ENCODE measurements at places on chromosomes 16 and 17.

DNA sequence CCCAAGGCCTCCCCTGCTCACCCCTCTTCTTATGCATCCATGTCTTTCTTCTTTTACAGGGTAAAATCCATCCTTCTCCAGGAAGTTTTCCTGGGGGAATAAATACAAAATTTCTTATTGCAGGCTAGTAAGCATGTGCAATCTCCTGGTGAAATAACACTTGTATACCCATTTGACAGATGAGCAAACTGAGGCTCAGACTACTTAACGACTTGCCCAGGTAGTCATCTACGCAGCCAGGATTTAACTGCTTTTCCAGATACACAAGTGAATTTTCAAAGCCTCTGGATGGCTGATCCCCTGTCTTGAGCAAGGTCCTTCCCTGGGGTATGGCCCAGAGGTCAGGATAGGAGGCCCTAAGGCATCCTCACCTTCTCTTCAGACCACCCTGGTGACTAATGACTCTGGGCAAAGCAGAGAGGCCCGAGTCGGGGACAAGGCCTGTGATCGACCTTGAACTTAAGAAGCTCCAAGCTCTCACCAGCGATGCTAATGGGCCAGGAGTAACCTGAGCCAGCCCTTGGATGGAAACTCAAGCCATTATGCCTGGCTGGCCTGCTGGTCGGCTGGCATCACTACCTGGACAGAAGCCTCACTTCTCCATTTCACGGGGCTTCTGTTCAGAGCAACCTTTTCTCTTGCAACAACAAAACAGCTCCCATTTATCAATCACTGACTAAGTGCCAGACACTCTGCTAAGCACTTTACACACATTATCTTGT lies 33.1 kb downstream of the ZNF423 start:
- no peak for DNase-seq

GRCh38 chr16:87382023-87382785 lies 1.4 kb downstream of the FBXO31 start:
- DNase-seq: no peak

DNA sequence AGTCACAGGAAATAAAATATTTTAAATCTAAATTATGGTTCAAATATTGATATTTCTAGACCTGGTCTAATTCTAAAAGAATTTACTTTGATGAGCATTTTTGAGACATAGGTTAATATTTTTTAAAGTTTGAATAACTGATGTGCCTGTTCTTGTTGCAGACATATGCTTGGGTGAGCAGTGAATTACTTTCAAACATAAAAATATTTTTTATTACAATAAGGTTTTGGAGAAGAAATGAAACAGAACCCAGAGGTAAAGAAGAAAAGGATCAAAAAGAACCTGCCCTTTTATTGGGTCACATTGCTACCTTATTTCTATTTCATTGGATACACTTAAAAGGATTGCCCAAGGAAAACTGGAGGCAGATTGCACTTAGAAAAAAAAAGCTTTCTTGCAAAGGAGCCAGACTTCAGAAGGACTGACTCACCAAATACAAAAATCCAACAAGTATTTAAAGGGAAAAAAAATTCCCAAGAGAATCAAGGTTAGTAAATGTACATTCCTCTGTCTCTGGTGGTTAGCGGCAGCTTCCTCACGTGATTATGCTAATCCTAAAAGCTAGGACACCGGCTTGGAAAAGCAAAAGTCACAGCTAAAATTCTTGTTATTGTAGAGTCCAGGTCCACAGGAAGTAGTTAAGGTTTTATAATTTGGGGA lies 18.5 kb downstream of the ENPP7 start:
- no peak for DNase-seq

GRCh38 chr16:3625911-3626732 lies 14.7 kb upstream of the SLX4 start:
- DNase-seq: no peak

- DNase-seq: no peak
Observed at GRCh38 chr17:65177901-65178300, 40.7 kb downstream of the RGS9 start.

DNA sequence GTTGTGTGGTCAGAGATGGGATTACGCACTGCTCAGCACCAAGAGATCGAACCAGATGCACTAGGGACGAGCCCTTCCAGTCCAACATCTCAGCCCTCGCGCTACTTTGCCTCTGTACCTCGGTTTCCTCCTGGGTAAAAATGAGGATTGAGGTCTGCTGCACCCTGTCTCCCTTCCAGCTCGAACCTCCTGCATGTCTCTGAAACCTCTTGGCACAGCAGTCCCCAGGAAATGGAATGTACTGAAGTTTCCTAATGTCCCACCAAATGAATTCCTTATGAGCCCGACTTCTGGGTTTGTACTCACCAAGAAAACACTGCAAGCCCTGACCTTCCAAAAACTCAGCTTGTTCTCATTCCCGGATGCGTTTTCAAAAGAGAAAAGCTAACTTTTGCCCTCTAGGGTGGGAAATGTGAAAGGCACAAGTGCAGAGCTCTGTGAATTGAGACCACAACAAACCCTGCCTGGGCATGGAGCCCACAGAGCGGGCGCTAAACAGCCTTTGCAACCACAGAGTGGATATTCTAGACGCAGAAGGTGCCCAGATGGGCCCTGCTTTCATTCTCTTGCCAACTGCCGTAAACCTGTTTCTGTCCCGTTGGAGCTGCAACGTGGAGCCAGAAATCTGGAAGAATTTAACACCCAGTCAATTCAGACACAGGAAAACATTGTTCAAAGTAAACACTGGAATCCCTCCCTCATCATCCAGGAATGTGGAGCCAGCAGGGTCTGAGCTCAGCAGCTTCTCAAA lies 10.3 kb downstream of the CDRT4 start:
- no peak for DNase-seq

- DNase-seq: no peak
Observed at GRCh38 chr17:37519251-37519985, 29.7 kb downstream of the DUSP14 start.

DNA sequence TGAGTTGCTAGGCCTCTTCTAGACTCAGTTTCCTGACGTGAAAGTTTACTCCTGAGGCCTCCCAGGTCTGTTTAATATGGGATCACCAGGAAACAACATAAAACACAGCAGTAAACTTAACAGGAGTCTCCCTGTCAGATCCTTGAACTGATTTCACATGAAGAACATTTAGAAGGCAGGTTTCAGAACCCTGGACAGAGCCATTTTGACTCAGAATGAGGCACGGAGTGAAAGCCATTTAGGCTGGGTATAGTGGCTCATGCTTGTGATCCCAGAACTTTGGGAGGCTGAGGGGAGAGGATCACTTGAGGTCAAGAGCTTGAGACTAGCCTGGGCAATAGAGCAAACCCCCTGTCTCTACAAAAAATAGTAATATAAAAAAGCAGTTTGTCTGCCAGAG lies 289.1 kb downstream of the CA10 start:
- no peak for DNase-seq

GRCh38 chr17:65109543-65109942 lies 27.6 kb upstream of the RGS9 start:
- DNase-seq: no peak

GRCh38 chr16:11025120-11025531 lies 80.8 kb downstream of the CLEC16A start:
- DNase-seq: no peak

DNA sequence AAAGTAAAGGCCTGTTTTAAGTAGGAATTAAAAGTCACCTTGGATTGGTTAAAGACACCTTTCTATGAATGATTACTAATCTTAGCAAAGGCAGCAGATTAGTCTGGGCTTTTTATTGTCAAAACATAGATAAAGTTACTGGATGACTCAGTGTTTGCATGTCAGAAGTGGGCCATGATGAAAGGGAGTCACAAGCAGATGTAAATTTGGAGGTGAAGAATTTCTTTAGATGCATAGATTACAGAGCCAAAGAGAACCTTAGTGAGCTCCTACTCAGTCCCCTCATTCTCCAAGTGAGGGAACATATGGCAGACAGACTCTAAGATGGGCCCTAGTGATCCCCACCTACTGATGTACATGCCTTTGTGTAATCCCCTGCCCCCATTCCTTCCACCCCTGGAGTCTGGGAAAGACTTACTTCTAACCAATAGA lies 124.5 kb downstream of the HS3ST3A1 start:
- no peak for DNase-seq

DNA sequence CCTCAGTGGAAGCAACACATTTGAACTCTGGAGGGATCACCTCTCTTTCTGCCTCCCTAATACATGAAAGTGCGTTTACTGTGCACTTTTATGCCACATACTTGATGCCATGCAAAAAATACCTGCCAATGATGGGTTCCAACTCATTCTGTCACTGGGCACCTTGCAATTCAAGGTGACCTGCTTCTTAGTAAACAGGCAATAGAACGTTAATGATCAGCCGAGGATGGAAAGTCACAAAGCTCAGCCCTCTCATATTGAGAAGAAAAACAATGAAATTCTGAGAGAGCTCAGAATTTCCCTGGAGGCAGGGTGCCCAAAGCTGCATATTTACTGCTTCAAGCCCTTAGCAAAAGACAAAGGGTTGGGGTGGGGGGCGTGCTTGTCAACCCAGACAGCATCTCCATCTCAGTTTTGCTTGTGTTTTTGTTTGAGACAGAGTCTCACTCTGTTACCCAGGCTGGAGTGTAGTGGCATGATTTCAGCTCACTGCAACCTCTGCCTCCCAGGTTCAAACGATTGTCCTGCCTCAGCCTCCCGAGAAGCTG lies 23.2 kb downstream of the LITAF start:
- DNase-seq: no peak

- peak; percentile 23 for DNase-seq
Observed at GRCh38 chr17:50259477-50260324, 14.6 kb upstream of the TMEM92 start.

DNA sequence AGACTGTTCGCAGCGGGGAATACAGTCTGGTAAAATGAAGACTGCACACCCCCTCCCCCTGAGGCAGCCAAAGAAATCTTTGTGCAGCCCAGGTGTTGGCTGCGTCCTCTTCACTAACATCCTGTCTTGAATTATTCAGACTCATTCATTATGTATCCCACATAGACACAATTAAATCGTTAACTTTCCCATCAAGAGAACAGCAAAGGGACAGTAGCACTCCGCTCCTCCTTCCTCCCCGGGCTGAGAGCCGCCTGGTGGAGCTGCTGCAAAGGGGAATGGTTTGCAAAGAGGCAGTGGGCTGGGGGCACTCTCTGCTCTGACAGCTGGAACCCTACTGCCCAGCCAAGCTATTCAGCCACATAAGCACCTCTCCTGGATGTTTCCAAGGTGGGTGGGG lies 290.0 kb upstream of the SOX9 start:
- no peak for DNase-seq

DNA sequence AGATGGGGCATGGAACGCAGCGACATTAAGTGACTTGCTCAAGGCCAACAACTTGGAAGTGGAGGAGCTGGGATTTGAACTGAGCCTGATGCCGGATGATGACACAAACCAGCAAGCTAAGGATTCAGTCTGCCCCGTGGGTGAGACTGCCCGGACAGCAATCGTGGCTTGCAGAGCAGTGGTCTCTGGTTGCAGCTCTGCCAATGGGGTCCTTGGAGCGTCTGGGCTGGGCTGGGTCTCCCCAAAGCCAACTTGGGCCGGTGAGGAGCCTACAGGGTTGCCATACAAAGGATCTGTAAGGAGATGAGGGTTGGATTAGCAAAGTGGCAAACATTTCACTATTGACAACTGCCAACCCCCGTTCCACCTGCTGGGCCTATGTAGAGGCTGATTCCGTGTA lies 2.6 kb upstream of the CRISPLD2 start:
- DNase-seq: no peak

- DNase-seq: no peak
Observed at GRCh38 chr17:4856271-4856936, 23.3 kb downstream of the MINK1 start.

Data from 8988T (cell line).